ENCODE measurements at places on chromosomes 11 and 22.

- DNase-seq: peak; percentile 43
Measured at GRCh38 chr11:87223816-87224215, 186.1 kb downstream of the TMEM135 start.

- DNase-seq: peak; percentile 53
Measured at GRCh38 chr22:44224166-44224565, 43.4 kb downstream of the PARVG start.

DNA sequence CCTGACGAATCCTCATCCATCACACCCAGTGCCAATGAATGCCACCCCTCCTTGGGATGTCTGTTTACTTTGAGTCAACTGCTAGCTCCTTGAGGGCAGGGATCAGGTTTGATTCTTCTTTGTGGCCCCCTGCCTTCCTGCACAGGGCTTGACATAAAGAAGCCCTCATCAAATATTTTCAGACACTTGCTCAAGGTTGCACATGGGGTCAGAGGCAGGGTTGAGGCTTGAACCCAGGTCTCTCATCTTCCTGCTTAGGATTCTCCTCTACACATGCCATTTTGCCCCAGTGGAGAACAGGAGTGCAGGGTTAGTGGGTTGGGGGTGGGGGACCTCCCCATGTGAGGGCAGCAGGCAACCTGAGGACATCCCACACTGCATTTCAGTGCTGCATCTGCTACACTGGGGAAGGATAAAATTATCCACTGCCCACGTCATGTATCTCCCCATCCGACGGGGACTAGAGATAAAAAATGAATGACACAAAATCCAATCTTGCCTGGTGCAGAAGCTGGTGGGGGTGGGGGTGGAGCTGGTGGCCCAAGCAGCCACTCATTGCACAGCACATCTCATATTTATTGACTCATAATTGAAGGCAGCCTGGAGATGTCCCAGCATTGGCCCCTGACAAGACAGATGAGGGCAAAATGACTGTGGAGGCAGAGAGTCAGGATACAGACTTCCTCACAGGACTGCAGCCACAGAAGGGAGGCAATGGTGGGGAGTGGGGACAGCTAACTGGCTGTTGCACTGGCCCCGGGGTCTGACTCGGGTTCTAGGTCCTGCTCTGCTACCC lies 41.3 kb downstream of the NEU3 start:
- DNase-seq: peak; percentile 48

DNA sequence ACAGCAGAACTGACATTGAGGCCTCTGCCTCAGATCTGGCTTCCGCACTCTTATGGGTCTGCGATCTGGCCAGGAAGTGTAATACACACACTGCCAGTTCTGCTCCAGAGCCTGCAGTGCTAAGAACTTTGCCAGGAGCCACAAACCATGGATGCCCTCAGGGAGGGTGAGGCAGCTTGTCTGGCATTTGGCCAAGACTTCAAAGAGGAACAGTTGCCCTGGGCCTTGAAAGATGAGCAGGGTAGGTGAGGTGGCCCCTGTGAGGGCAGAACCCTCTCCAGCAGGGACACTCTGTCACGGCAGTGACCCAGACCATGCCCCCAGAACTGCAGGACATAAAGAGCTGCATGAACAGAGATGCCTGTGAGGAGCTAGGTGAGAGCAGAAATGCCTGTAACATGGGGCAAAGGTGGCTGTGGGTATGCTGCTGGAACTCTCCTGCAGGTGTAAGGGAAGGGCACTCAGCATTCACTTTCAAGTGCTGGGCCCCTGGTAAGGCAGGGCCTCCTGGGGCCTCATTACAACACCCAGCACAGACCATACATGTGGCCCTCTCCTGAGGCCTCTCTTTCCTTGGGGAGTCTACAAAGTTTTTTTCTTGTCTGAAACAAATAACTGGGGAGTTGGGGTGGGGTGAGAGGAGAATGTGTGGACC lies 47.3 kb downstream of the NEU3 start:
- peak; percentile 23 for DNase-seq

- DNase-seq: no peak
Measured at GRCh38 chr11:32121012-32121411, 30.1 kb downstream of the RCN1 start.

GRCh38 chr11:20597680-20598484 lies 1.5 kb upstream of the SLC6A5 start:
- DNase-seq: no peak

DNA sequence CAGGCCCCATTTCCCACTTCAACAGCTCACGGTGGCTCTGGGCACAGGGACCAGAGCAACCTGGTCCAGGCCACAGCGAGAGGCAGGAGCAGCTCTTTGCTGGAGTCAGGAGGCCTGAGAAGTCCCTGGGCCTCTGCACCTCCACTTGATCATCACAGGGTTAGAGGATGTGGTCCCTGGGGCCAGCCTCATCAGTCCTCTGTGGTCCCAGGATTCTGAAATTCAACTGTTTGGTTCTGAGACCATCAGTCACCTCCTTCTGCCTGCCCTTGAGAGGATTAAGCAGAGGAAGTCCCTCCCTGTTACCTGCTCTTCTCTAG lies 24.9 kb upstream of the CBX7 start:
- DNase-seq: no peak

GRCh38 chr11:21480240-21480639 lies 712.6 kb upstream of the ANO5 start:
- DNase-seq: no peak

GRCh38 chr22:30414525-30415047 lies 11.0 kb upstream of the MTFP1 start:
- DNase-seq: peak; percentile 53

GRCh38 chr11:12008790-12009616 lies 577 bp upstream of the DKK3 start:
- peak; percentile 81 for DNase-seq

DNA sequence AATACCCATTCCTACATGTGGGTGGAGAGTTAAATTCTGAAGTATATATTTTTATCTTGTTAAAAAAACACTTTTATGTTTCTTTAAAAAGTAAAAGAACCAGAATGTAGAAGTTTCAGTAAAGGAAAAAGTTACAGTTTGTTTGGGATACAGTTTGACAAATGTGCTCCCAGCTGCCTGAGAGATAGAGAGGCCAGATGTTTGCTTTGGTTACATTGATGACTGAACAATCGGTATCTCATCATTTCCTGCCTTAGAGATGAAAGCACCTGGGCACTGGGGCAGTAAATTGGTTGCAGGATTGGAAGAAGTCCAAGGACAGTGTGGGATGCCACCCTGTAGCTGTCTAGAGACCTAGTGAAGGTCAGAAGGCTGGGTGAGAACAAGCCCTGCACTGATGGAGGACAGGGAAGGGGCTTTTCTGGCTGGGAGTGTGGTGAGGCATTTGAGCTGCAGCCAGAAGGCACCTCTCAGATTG lies 16.6 kb downstream of the MED15 start:
- no peak for DNase-seq

DNA sequence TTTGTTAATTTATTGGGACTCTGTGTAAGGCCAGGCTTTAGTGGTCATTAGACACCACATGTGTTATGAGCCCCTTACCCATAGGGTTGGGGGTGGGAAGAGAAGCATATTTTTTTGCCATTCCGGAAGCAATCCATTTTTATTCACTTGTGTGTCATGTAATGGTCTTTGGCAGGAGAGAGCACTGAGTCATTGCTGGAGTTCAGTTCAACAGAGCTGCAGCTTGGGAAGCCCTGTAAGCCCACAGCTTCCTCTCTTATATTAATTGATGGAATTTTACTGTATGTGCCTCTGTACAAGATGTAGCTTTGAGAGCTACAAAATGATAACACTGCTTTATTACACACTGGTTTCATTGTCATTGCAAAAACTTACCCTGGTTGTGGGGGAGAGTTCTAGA lies 177.3 kb upstream of the SORL1-AS1 start:
- peak; percentile 88 for DNase-seq

GRCh38 chr11:20875889-20876288 lies 206.5 kb downstream of the NELL1 start:
- no peak for DNase-seq

GRCh38 chr11:134976551-134976950 lies 564.5 kb upstream of the B3GAT1 start:
- DNase-seq: no peak

GRCh38 chr11:2382936-2383851 lies 6.1 kb downstream of the CD81 start:
- peak; percentile 79 for DNase-seq

DNA sequence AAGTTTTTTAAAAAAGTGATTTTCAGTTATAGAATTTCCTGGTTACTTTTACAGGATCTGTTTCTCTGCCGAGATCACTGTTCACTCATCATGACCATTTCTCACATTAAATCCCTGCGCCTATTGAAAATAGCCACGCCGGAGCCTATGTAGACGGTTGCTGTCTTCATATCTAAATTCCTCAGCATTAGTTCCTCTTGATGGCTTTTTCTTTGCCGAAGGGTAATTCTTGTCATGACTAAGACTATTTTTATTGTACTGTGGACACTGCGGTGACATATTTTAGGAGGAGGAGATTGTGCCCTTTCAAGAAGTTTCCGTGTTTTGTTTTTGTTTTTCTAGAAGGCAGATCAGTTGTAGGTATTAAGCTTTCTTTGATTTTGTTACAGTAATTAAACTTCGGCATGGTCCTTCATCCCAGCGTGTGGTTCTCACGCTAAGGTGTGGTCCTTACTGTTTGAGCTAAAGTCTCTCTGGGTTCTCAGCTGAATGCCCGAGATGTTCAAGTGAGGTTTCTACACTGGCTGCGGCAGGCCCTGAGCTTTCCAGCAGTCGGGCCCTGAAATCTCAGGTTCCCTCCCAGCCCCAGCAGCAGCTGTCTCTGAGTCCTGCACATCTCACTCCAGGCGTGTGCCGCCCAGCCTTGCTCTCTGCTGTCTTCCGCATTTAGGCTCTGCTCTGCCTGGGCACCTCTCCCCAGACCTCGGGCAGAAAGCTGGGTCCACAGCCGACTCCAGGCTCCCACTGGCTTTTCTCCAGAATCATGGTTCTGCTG lies 1110.5 kb downstream of the TBC1D22A start:
- DNase-seq: no peak

- DNase-seq: no peak
Measured at GRCh38 chr11:87236368-87236767, 198.6 kb downstream of the TMEM135 start.

DNA sequence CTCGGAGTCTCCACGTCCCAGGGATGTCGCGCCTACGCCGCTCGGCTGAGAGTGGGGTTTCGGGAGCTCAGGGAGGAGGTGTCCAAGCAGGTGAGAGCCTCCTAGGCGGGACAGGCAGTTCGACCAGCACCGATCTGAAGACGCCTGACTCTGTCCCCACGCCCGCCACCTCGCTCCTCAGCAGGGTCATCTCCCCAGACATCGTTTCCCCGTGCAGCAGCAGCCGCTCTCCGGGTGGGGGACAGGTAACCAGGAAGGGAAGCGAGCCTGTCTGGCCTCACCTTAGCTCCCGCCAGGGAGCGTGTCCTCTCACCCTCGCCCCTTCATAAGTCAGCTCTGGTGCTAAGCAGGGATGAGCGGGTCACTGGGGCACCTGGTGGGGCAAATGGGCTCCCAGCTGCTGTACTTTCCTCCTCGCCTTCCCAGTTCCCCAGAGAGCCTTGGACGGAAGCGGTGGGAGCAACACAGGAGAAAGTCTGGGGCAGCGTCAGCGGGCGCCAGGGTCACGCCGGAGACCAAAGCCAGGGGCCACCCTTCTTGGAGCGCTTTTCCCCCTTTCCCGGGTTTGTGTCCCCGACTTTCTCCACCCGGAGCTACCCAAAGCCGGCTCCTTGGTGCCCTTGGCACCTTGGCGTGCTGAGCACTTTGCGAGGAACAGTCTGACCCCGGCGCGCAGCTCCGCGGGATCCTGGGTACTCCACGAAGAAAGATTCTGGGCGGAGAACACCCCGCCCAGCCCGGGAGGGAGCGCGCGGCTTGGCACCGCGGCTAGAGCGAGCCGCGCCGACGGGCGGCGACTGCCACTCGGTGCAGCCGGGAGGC lies 1.6 kb downstream of the SPON1 start:
- DNase-seq: no peak

GRCh38 chr11:29707924-29708323 lies 308.9 kb downstream of the KCNA4 start:
- no peak for DNase-seq

DNA sequence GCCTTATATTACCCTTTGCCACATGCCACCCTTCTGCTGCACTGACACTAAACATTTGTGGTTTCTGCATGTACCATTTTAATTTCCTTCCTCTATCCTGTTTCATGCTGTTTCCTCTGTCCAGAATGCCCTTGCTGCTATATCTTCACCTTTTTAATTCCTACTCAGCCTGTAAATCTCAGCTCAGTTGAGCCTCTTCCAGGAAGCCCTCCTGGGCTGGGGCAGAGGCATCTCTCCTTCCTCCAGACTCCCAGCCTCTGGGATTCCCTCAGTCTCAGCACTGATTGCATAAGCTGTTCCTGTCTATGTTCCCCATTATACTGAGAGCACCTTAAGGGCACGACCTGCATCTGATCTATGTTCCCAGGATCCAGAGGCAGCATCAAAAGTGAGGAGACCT lies 98.7 kb downstream of the RNF169 start:
- no peak for DNase-seq

- no peak for DNase-seq
Measured at GRCh38 chr22:17753401-17753989, 20.8 kb downstream of the BID start.

DNA sequence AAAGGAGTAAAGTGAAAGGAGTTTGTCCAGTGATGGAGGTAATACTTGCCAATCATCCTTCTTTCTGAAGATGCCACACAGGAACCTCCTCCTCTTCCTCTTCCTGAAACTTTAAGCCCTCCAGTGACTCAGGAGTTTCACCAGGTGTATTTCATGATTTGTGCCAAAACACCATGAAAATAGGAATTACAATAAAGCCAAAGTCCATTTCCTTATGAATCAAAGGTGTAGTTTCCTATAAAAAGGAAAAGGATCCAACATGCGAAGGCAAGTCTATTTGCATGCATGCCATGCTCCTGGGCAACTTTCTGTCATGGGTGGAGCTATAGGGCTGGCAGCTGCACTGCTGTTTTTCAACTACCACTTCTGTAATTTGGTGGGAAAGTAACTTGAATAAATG lies 9.8 kb upstream of the POU2AF1 start:
- DNase-seq: no peak

DNA sequence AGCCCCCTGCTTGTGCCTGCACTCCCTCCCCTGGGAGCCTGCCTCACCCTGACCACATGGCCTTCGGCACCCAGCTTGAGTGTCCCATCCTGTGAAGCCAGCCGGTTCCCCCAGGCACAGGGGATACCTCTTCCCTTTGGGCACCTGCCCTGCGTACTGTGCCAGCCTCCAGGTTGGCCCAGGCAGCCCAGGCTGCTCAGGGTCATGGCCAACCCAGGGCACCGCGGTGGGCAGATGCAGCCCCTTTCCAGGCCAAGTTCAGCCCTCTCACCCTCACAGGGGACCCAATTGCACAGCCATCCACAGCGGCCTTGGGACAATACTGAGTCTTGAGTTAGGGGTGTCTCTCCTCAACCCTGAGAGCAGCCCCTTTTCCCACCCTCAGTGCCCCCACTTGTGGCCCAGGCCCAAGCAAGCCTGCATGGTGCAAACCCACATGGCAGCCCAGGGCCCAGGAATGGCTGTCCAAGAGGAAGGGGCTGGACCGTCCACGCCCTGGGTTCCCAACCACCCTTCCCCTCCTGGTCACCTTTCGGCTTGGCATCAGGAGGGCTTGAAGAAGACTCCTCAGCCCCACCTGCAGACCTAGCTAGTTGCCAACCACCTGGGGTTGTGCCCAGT lies 87.7 kb downstream of the CDKN1C start:
- DNase-seq: no peak

GRCh38 chr11:350723-351255 lies 18.5 kb upstream of the B4GALNT4 start:
- peak; percentile 48 for DNase-seq
